ENCODE measurements at places on chromosomes 5 and 9.

DNA sequence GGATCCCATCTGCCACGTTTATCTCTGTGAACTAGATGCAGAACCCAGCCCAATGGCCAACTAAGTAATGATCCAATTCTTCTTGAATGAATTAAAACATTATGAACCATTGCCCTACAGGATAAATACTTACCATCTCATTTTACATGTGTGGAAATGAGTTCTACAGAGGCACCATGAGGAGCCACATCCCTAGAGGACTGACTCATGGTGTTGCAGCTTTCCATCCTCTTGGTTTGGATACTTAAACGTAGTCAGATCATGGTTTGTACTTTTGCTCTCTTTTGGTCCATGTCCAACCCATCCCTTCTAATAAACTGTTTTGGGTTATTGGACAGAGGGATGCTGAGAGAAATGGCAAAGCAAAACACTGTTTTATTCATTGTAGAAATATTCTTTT lies 484.8 kb downstream of the EBF1 start:
- DNase-seq, result no peak

- DNase-seq, result no peak
Measured at GRCh38 chr5:145943674-145944121, 7.3 kb downstream of the SH3RF2 start.

- no peak for DNase-seq
Measured at GRCh38 chr9:111039231-111039906, 1.1 kb upstream of the LPAR1 start.

DNA sequence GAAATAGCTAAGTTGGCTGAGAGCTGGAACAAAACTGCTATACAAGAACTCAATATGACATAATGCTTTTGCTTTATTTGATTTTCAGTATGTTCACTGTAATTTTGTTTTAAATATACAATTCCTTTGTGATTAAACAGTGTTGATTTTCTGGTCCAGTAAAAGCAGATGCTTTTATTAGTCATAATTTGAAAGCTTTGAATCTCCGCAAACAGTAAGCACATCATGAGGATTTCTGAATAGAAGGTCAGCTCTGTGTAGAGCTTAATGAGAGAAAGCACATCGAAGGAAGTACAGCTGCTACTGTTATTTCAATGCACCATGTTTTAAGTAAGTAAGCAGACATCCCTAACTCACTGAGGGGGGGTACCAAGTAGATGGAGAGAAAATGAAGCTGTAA lies 701.3 kb upstream of the ACO1 start:
- no peak for DNase-seq

DNA sequence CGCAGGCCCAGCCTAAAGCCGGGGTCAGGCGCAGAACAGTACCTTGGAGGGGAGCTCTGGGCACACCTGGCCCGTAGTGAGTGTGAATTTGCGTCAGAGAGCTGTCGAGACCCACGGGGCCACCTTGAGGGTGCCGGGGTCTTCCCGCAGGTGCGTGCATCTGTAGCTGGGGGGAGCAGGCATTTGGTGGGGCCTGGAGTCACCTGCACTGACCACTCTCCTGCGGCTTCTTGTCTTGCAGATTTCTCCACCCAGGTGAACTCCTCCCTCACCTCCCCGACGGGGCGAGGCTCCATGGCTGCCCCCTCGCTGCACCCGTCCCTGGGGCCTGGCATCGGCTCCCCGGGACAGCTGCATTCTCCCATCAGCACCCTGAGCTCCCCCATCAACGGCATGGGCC lies 75.1 kb downstream of the RXRA start:
- no peak for DNase-seq

DNA sequence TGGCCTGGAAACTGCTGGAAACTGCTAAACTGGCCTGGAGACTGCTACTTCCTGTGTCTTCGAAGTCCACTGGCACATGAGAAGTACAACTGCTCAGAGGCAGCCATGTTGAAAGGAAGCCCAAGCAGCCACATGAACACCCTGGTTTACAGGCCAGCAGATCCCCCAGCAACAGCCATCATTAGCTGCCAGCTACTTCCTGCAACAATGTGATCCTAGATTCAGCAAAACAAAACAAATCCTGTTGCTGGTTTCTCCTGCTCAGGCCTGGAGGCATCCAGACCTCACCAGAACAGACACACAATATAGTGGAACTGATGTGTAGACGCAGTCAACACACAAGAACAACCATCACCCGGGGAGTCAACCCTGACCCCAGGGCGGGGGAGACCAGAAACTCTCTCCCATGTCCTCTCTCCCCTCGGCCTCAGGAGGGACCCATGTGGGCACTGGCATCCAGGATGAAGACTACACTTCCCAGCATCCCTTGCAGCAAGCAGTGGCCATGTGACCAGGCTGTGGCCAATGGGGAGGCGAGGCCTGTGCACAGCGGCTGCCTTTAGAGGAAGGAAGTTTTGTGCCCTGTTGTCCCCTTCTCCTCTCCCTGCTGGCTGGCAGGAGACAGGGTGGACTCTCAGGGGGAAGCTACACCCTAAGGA lies 9.2 kb upstream of the LCN15 start:
- no peak for DNase-seq

DNA sequence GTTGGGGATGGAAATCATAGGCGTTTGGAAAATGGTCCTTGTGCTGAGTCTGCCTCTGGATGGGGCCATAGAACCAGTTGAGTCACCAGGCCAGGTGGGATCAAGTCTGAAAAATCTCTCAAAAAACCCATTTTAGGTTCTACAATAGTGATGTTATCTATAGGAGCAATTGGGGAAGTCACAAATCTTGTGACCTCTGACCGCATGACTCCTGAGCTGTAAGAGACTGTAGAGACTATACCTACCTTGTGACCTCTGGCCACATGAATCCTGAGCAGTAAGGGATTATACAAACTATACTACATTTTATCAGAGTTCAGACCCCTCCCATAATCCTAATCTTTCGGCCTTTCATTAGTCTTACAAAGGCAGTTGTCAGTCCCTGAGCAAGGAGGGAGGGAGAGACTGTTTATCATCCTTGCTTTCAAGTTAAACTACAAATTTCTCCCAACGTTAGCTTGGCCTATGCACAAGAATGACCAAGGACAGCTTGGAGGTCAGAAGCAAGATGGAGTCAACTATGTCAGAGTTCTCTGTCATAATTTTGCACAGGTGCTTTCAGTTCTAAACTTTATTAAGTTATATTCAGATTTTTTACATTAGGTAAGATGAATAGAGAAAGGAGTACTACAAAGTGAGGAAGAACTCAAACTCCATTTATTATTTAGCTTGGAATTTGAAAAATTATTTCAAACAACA lies 11.5 kb upstream of the JMY start:
- DNase-seq, result no peak

- no peak for DNase-seq
Measured at GRCh38 chr5:179311091-179311470, 34.2 kb downstream of the ADAMTS2 start.

DNA sequence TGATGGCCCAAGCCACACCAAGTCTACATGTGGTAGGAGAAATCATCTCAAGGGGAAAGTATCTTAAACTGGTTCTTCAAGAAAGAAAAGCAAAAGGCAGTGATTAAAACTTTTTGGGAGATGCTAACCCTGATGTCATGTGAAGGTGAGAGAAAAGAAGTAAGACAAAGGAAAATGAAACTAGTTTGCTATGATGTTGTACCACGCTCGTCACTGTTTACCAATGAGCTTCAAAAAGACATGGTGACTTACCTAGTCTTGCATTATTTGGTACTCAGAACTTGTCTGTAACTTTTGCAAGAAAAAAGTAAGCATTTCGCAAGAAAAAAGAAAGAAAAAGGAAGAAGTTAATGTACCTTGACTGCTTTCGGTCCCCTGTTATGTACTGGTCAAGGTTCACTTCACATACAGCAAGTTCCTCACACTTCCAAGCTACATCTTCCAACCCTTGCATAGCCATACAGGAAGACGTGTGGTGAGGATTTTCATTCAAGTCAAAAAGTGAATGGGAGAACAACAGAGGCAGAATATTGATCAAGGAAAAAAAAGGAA lies 739.3 kb downstream of the NR2F1-AS1 start:
- no peak for DNase-seq

DNA sequence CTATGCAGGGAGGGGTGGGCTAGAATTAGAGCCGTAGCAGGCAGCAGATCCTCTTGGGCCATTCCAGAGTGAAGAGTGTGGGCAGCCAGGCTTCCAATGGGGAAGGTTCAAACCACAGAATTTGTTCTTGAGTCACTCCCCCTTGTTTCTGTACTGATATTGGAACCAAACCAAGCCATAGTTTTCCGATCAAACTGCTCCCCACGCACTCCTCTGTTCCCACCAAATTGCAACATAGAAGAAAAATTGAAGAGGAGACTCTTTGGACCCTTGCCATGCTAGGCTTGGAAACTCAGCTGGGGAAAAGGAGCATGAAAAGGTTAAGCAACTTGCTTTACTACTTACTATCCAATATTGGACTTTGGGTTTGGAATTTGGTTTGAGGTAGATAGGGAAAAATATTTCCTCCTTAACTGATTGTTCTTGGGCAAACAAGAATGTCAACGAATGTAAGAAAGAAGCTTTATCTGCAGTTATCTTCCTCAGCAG lies 165.8 kb upstream of the NR3C1 start:
- no peak for DNase-seq

- DNase-seq, result no peak
Measured at GRCh38 chr9:6929441-6930215, 171.9 kb downstream of the KDM4C start.

- no peak for DNase-seq
Measured at GRCh38 chr5:72693546-72694205, 122.8 kb upstream of the TNPO1 start.

GRCh38 chr5:96629774-96630173 lies 32.4 kb upstream of the CAST start:
- DNase-seq, result no peak

- no peak for DNase-seq
Measured at GRCh38 chr5:132268769-132269551, 11.5 kb downstream of the PDLIM4 start.

- DNase-seq, result no peak
Measured at GRCh38 chr5:59356813-59357380, 536.6 kb downstream of the PDE4D start.

- DNase-seq, result no peak
Measured at GRCh38 chr9:123686131-123686828, 243.6 kb downstream of the DENND1A start.

- DNase-seq, result no peak
Measured at GRCh38 chr5:15233566-15233965, 266.4 kb upstream of the FBXL7 start.
